Heart right ventricle (tissue), 16 donors: ENCODE measurements at places on chromosomes 7 and 10. TPM values are rescaled to one million over a fixed set of nuclear protein-coding genes. Genes with fewer than 3 reads are reported as not detected.

DNA sequence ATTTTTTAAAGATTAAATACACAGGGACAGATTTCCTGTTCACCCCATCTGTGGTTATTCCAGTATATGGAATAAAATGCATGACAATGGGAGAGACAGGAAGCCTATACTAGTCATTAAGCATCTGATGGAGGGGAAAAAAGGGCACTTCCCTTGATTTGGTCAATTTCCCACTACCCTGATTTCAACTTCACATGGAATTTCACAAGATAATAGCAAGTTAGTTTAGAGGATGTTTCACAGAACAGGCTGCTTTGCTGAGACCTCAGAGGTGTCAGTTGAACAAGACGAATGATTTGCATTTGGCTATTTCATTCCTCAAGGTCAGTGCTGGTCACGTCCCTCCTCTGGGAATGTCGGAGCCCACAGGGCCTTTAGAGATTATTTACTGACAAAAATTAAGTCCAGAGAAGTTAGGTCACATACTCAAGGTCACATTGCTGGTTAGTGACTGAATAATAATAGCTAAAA, 4.7 kb upstream of the ITPRIP start:
- no peaks in the 10 kb centered on the region for H3K27me3 ChIP-seq
- no peak for DNase-seq
- H3K4me3 ChIP-seq, result no peak overlapping the region
- no peaks in the 10 kb centered on the region for H3K36me3 ChIP-seq
- peak overlapping the region; percentile 54 for H3K27ac ChIP-seq
- peaks cover 41% of the 10 kb centered on the region for H3K4me1 ChIP-seq

DNA sequence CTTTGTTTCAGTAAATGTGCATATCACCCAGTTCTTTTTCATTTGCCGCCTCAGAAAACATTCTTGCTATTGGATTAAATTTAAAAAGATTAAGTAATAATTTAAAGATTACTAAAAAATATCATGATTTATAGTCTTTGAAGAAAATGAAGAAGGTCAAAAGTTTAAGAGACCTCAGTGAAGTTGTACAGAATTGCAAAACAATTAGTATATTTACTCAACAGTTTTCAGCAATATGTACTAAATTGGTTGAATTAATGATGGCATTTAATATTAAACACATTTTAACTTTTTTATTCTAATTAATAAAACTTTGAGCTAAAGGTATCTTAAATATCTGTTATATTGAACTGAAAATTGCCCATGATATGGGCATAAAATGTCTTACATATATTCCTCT, 49.9 kb upstream of the KLF6 start:
- no peak for DNase-seq
- peaks cover 30% of the 10 kb centered on the region for H3K4me1 ChIP-seq
- H3K27me3 ChIP-seq, result no peaks in the 10 kb centered on the region
- no peaks in the 10 kb centered on the region for H3K36me3 ChIP-seq
- no peak overlapping the region for H3K4me3 ChIP-seq

PRSS1 gene
- total RNA-seq, result not detected

DNA sequence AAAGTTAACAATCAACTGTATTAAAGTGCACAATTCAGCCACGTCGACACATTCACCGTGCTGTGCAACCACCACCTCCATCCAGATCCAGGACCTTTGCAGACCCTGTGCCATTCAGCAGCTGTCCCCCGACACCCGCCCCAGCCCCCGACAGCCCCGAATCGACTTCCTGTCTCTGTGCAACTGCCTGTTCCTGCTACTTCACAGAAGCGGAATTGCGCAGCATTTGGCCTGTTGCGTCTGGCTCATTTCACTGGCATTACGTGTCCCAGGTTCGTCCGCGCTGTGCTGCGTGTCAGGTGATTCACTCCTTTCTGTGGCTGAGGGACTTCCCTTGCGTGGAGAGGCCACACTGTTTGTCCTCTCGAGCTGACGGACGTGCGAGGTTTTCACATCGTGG, 33.2 kb upstream of the DNAAF5 start:
- H3K4me3 ChIP-seq, result no peak overlapping the region
- no peaks in the 10 kb centered on the region for H3K27me3 ChIP-seq
- H3K4me1 ChIP-seq, result no peaks in the 10 kb centered on the region
- H3K36me3 ChIP-seq, result no peaks in the 10 kb centered on the region
- H3K27ac ChIP-seq, result no peak overlapping the region
